ENCODE measurements at places on chromosomes 4 and X.

- no peak for DNase-seq
Observed at GRCh38 chrX:15804563-15804962, 14.3 kb downstream of the ZRSR2 start.

DNA sequence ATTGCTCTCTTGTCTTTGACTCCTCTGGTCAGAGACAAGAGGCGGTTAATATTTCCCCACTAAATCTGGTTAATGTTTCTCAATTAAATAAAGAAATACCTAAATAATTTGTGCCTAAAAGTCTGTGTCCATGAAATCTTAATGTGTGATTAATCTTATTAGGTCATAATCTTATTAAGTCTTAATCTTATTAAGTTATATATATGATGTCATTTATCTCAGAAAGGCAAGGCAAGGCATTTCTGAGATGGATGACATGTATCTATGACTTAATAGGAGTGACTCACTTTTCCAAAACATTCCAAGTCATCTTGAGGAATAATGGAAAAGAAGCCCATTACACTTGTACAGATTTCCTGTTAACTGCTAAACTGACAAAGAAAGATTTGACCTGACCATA lies 74.7 kb downstream of the TRAM1L1 start:
- DNase-seq, result no peak

- no peak for DNase-seq
Observed at GRCh38 chr4:157587681-157588423, 367.3 kb downstream of the GRIA2 start.

DNA sequence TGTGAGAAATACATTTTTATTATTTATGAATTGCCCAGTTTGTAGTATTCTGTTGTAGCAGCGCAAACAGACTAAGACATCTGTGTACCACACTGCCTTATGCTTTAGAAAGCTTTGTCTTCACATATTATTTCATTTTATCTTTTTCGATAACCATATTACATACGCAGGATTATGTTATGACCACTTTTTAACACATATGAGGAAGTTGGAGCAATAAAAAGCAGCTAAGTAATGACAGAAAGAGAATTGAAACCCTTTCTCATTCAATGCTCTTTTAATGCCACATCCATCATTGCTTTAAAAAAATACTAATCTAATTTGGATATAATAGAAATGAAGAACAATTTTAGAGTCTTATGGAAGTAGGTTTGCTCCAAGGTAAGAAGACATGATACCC lies 99.7 kb downstream of the CT47B1 start:
- DNase-seq, result no peak

DNA sequence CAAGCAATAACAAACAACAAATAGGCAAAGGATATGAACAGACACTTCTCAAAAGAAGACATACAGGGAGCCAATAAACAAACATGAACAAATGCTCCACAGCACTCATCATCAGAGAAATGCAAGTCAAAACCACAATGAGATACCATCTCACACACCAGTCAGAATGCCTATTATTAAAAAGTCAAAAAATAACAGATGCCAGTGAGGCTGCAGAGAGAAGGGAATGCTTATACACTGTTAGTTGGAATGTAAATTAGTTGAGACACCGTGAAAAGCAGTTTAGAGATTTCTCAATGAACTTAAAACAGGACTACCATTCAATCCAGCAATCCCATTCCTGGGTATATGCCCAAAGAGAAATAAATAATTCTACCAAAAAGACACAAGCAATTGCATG lies 129.8 kb upstream of the MAGEB2 start:
- no peak for DNase-seq

DNA sequence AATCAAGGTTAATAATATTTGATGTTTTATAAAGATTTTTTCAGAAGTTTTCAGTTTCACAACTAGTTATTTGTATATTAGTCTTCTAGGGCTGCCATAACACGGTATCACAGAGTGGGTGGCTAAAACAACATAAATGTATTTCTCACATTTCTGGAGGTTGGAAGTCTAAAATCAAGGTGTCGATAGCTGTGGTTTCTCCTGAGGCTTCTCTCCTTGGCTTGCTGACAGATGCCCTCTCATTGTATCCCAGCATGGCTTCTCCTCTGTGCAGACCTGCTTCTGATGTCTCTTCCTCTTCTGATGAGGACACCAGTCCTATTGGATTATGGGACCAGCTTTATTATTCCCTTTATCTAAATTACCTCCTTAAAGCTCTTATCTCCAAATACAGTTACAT lies 1456.6 kb downstream of the STIM2 start:
- DNase-seq, result no peak

- no peak for DNase-seq
Observed at GRCh38 chrX:17814557-17814956, 46.5 kb downstream of the RAI2 start.

GRCh38 chr4:123866796-123867195 lies 470.2 kb downstream of the SPRY1 start:
- no peak for DNase-seq

GRCh38 chr4:123898946-123899666 lies 502.5 kb downstream of the SPRY1 start:
- DNase-seq, result no peak

GRCh38 chr4:89528526-89529133 lies 221.0 kb upstream of the GPRIN3 start:
- DNase-seq, result no peak

- no peak for DNase-seq
Observed at GRCh38 chr4:141713185-141713584, 76.8 kb downstream of the IL15 start.

DNA sequence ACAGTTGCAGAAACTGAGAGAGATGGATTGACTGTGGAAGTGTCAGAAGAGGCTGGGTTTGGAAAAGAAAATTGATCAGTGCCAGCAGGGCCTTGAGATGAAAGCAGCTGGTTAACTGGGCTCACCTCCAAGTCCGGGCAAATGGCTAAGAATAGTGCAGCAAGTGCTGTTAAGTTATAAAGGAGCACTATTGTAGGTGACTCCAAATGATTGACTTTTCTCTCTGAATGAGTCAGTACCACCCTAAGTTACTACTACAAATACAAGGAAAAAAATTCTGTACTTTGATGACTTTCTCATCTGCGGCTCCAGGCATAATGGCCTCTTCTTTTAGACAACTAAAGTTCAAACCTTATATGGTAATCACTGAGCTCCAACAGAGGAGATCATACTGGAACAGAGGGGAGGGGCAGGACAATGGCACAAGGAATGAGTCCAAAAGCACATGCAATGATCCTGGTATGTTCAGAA lies 733.4 kb upstream of the INTU start:
- no peak for DNase-seq

DNA sequence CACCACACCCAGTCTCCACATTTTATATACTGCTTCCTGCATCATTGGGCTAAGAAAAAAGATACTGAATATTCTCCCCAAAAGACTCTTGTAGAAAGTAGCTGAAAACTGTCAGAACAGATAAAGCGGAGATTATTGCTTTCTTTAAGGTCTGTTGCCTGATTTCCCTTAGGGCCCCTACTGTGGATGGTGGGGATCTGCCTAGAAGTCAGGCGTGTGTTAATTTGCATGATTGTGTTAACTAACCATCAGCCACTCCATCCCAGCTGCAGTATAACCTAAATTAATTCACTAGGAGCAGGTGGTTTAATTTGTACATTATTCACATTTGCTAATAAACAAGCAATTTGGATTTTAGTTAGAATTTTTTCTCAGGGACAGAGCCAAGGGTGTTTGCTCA lies 360.3 kb downstream of the FBXW7 start:
- no peak for DNase-seq

DNA sequence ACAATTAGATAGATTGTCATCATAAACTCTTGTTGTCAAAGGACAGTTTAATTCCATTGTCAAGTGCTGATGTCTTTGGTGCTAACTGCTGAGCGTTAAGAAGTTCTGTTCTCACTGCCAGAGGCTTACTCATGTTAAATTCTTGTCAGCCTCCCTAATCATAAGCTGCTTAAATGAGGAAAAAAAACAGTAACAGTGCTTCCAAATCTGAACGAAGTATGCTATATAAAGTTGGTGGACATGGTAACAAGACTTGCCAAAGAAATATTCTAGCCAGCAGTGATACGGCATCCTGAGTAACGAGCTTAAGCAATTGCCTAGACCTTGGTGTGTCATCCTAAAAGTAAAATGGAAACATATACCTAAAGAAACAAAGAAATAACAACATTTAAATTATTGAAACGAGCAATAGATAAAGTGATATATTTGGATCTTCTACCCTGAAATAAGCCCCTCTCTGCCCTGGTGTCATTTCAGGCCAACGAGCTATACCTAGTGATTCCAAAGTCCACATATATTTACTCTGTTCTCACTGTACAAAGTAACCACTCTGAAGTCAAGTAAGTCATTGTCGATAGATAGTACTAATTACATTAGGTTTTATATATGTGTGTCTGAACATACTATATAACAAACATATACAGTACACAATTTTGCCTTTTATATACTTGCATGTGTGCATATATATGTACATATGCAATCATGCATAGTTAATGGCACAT lies 339.7 kb upstream of the HS3ST1 start:
- DNase-seq, result no peak

DNA sequence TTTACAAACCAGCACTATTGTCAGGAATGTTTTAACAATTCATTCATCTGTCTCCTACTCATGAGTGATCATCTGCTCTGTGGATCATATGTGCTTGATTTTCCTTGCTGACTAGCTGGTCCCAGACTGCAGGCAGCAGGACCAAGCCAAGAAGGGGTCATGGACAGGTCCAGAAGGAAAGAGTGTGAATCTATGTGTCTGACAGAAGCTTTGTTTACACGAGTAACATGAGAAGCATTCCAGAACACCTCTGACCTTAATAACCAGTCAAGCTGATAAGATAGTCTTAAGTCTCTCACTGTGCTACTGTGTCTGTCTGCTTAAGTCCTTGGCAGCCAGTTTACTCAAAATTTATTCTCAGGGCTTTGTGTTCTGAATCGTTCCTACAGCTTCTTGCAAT lies 39.0 kb downstream of the GUCY1A1 start:
- DNase-seq, result no peak

GRCh38 chr4:1379351-1379781 lies 26.9 kb downstream of the NKX1-1 start:
- no peak for DNase-seq

GRCh38 chr4:75718529-75718928 lies 5.8 kb upstream of the USO1 start:
- DNase-seq, result no peak

DNA sequence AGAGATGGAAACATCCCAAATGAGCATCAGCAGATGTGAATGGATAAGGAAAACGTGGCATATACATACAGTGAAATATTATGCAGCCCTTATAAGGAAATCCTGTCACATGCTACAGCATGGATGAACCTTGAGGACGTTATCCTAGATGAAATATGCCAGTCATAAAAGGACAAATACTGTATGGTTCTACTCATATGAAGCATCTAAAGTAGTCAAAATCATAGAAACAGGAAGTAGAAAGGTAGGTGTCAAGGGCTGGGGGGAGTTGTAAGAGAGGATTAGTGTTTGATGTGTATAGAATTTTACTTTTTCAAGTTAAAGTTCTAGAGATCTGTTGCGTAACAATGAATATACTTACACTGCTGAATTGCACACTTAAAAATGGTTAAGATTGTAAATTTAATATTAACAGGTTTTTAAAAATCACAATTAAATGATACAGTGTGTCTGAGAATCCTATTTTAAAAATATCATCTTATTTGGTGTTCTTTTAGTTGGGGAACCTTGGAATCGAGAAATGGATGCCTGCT lies 58.5 kb downstream of the KDM6A start:
- no peak for DNase-seq

- DNase-seq, result no peak
Observed at GRCh38 chrX:17750436-17750835, 13.1 kb downstream of the SCML1 start.

- DNase-seq, result no peak
Observed at GRCh38 chr4:95513022-95513421, 35.8 kb downstream of the UNC5C start.

GRCh38 chr4:91525621-91526020 lies 778.1 kb upstream of the GRID2 start:
- DNase-seq, result no peak

DNA sequence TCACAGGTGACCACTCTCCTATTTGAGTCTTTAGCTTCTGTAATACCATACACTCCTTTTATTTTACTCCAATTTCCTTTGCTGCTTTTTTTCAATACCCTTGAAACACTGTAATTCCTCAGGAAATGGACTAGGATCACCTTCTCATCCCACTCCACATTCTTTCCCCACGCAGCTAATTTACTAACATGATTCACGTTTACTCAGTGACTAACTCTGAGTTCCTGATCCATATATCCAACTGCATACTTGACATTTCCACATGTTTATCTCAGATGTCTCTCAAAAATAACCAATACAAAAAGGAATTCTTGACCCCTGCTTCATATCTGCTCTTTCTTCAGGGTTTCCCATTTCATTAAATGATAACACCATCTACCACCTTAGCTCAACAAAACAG lies 19.9 kb downstream of the RPS6KA6 start:
- DNase-seq, result no peak

GRCh38 chr4:7141151-7141834 lies 51.0 kb upstream of the SORCS2 start:
- no peak for DNase-seq

DNA sequence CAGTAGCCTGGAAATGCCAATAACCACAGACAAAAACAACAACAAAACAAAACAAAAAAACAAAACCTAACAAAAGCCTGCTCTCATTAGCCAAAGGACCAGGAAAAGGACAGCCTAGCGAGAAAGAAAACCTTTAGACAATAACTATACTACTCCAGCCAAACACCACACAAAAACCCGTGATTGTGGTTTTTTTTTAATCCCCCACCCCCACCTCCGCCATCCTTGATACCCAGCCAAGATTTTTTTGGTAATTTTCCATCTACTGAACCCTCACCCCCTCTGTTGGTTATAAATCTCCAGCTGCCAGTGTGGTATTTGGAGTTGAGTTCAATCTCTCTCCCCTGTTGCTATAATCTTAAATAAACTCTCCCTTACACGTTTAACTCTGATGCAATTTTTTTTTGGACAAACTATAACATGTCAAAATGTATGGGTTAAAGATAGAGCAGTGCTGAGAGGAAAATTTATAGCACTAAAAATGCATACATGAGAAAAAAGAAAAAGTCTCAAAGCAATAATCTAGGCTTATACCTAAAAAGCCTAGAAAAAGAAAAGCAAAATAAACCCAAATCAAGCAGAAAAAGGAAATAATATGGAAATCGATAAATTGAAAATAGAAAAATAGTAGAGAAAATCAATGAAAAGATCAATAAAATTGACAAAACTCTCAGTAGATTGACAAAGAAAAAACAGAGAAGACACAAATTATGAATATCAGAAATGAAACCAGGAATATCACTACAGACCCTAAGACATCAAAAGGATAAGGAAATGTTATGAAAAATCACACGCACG lies 83.7 kb downstream of the NAT8L start:
- DNase-seq, result no peak

- DNase-seq, result no peak
Observed at GRCh38 chr4:117634716-117635115, 399.6 kb upstream of the NDST3 start.

GRCh38 chrX:122421434-122422121 lies 762.5 kb upstream of the GRIA3 start:
- no peak for DNase-seq

- DNase-seq, result no peak
Observed at GRCh38 chr4:2947926-2948325, 15.3 kb downstream of the NOP14 start.
